Endothelial cell of umbilical vein (primary cell): ENCODE measurements at places on chromosomes 6 and 20.

DNA sequence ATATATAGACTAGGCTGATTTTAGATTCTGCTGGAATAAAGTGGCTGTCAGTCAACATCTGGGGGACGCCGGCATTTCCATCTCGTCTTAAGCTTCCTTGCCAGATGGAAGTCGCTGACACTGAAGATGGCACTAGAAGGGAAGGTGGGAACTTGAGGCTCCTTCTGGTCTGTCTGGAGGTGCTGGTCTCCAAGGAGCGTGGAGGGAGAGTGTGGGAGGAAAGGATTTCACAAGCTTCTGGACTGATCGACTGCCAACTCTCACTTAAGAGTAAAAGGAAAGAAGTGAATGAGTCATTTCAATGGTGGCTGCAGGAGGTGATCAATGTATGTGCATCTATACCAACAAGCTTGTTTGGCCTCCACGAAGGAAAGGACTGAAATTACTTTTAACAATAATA lies 40.4 kb downstream of the DUSP22 start:
- DNase-seq = peak; percentile 77

DNA sequence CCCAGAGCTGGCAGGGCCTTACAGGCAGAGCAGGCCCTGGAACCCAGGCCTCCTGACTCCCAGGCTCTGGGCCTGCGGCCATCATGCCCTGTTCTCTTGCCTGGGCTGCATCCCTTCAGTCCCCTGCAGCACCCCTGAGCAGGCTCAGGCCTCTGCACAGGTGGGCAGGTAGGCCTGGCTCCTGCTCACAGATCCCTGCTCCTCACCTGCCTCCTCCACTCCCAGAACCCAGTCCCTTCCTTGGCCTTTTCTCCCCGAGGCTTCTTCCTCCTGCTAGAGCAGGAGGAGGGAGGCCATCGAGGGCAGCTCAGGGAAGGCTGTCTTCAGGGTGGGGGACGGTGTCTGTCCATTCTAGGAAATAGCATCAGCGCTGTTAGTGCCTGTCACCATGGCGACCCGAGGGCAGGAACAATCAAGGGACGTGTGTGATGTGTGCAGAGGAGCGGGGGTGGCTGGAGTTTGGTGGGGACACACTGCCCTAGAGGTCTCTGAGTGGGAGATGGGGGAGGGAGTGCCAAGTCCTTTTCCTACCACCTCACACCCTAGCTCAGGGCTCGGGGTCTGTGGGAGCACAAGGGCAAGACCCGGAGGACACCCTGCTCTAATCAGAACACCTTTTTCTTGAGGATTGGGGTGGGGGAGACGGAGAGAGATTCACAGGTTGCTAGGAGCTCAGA lies 26.6 kb downstream of the GLP1R start:
- DNase-seq = no peak

DNA sequence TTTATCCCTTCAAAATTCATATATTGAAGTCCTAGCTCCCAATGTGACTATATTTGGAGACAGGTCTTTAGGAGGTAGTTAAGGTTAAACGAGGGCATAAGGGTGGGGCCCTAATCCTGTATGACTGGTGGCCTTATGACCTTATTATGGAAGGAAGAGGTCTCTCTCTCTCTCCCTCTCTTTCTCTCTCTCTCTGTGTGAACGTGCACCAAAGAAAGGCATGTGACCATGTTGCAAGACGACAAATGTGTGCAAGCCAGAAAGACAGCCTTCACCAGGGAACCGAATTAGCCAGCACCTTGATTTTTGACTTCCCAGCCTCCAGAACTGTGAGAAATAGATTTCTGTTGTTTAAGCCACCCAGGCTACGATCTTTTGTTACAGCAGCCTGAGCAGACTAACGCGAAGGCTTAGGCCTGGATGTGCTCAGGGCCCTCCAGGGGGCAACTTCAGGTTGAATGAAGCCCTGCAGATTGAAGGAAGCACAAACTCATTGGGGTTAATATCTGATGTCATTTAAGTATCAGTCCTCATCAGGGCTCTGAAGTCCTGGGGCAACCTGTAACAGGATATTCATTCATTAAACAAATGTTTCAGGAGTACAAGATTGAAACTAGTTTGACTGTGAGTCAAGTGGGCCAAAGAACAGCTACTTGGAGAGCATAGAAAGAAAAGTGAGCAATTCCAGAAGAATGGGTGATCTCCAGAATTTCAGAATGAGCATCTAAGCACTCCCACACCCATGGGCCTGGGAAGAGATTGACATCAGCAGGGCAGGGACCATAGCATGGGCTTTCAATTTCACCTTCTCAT lies 157.4 kb upstream of the TNFAIP3 start:
- no peak for DNase-seq

DNA sequence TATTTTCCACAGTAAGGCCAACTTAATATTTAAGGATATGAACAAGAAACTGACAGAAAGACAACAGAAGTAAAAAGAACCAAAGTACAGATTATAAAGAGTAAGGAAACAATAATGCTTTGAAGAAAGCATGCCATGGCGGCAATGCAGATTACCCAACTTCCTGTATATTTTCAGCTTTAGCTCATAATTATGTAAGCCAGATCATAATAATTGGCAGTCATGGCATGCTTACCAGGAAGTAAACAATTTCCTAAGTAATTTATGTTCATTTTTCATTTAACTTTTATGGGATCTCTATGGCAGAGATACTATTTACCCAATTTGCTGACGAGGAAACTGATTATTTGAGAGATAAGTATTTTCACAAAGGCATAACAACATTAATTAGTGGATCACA lies 988.7 kb downstream of the HACE1 start:
- DNase-seq = no peak

DNA sequence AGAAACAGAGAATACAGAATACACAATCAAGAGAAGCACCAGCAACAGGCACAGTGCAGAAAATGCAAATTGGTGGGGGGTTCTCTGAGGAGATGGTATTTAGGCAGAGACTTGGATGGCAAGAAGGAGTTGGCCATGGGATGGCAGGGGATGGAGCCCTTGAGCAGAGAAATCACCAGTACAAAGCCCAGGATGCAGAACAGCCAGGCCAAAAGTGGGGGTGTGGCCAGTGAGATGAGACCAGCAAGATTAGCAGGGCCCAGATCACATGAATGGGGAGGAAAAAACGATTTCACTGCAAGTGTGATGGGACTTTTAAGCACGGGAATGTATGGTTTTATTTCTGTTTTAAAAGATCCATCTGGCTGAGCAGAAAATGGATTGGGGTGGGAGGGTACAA lies 63.4 kb downstream of the TRAM2 start:
- DNase-seq = no peak

DNA sequence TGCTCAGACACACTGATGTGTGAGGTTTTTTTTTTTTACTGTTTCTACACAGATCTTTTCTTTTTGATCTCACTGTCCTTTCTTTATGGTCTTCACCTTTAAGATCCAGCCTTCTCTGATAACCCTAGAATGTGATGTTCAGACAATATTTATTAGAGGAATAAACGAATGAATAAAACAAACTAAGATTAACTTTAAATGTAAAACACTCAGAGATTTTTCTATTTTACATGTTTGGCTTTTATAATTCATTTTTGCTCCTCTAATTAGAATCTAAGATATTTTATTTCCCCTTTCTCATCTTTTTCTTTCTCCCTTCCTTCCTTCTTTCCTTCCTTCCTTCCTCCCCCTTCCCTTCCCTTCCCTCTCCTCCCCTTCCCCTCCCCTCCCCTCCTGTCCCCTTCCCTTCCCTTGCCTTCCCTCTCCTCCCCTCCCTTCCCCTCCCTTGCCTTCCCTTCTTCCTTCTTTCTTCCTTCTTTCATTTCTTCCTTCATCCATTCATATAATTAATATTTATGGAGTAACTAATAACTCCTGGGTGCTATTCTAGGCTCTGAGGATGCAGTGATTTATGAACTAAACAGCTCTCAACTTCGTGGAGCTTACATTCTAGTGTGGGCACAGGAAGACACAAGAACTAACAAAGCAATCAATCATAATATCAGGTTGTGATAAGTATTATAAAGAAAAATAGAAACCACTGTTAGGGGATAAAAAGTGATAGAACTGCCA lies 133.5 kb upstream of the TSHZ2 start:
- no peak for DNase-seq

DNA sequence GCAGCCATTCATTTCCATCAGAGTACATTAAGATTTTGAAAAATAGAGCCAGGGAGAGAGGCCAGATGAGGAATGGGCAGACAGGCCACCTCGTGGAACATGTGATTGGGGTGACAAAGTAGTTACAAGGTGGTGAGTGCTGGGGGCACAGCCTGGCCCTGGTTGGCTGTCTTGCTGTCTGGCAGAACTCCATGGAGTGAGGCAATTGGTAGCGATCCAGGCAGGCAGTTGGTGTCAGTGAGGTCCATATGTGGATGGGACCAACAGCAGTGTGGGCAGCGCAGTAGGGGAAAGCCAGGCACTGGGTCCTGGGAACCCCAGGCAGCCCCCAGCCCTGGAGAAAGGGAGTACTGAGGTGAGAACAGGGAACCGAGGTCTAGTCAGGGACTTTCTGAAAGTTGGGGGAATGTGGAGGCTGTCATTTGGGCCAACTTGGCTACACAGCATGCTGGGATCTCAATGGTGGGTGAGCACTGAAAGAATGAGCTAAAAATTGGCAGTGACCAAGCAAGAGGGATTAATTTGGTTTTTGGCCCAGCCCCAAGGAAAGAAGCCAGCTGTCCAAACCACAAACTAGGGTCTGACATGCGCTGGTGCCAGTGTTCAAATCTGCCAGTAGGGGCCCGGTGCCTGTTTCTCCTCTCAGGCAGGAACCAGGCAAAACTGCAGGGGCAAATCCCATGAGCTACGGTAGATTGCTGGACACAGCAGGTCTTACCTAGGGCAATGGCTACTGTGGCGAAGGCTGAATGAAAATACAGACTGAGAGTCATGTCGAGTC lies 61.4 kb upstream of the E2F3 start:
- no peak for DNase-seq

DNA sequence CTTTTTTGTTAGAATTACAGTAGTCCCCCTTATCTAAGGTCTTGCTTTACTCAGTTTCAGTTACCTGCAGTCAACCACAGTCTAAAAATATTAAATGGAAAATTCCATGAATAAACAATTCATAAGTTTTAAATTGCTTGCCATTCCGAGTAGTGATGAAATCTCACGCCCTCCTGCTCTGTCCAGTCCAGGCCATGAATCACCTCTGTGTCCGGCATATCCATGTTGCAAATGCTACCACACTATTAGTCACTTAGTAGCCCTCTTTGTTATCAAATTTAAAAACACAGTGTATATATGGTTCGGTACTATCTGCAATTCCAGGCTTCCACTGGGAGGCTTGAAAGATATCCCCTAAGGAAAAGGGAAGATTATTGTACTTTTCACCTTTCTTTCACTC lies 164.6 kb upstream of the FAM83B start:
- no peak for DNase-seq
